ENCODE measurements at places on chromosomes 12 and 14.
A peak's percentile ranks its signal among the peaks of the same experiment; 100 is the strongest.

GRCh38 chr12:123134271-123134671 lies 16.6 kb downstream of the PITPNM2 start:
- no peak for DNase-seq

GRCh38 chr12:32302218-32303173 lies 96.9 kb upstream of the FGD4 start:
- DNase-seq: no peak

GRCh38 chr14:94628578-94628977 lies 16.4 kb downstream of the SERPINA3 start:
- no peak for DNase-seq

- no peak for DNase-seq
Measured at GRCh38 chr12:29726321-29726692, 57.4 kb downstream of the TMTC1 start.

DNA sequence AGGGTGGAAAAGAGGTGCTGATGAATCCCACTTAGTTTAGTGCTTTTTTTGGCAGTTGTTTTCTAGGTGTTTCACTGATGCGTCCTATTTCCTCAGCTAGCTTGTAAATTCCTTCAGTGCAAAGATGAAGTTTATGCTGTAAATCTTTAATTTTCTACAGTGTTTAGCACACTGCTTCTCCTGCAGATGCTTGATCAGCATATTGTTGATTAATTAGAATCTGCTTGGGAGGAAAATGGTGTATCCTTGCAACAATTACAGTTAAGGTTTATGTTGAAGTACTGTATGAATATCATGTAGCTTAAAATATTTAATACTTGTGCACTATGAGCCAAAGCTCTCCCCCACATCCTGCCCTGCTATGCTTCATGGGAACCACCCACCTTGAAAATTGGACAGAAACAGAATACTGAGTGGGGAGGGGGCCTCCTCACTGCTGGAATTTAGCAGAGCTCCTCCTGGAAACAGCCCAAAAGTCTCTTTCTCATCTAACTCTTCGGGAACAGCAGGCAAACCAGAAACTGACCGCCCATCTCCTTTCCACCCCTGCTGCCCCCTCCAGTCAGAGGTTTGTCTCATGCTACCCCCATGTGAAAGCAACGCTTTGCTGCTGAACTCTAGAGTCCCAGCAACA lies 20.3 kb upstream of the DHRS4 start:
- DNase-seq: no peak

- no peak for DNase-seq
Measured at GRCh38 chr14:102504328-102504999, 5.1 kb downstream of the ANKRD9 start.

DNA sequence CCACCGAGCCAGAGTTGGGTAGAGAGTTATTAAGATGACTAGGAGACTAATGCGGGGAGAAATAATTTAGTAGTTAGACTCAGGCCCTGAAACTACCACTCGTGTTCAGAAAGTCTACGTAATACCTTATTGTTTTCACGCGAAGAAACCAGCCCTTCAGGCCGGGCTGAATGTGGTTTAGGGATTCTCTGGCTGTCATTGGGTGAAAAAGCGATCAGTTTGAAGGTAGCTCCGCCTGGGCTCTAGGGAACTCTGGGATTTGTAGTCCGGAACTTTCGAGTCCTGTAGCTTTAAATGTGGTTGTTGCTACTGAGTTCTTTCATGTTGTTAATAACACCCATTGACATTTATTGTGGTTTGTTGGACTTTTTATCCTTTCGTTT lies 549 bp upstream of the WDR89 start:
- peak; percentile 95 for DNase-seq

GRCh38 chr12:108973629-108974152 lies 47.2 kb downstream of the SVOP start:
- DNase-seq: no peak

- DNase-seq: no peak
Measured at GRCh38 chr14:49972823-49973222, 79.9 kb downstream of the ARF6 start.

GRCh38 chr12:75390156-75390898 lies 562 bp upstream of the GLIPR1L2 start:
- DNase-seq: no peak

DNA sequence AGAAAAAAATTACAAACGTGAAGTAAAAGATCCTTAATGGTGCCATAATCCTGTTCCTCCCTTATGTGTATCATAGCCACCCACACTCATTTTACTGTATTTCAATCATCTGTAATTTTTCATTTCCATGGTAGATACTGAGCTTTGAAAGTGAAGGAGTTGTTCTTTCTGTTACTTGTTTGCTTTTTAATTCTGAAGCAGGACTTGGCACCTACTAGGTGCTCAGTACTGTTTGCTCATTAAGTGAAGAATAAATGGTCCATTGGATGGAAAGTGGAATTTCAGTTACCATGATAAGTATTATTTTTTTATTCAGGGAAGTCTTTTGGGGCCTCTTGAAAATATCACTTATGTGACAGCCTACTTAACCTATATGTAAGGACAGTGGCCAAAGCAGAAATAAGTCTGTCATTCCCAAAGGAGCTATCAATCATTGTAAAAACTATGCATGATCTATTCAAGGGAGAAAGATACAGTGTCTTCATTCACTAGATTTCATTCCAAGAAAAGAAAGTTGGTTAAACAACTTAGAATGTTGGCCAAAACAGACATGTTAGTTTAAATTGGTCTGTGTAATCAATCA lies 1244.4 kb upstream of the SEL1L start:
- DNase-seq: no peak

DNA sequence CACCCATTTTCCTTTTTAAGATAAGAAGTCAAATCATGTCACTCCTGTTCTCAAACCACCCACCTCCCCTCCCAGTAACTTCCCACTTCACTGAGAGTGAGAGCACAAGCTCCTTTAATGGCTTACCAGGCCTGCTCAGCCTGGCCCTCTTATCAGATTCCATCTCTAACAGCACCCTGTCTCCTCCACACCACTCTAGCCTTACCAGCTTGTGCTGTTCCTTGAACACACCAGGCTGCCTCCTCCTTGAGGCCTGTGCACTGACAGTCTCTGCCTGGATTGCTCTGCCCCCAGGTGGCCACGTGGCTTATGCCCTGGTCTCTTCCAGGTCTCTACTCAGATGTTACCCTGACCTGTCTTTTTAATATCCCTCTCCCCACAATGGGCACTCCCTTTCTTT lies 40.1 kb upstream of the EVL start:
- DNase-seq: no peak

- no peak for DNase-seq
Measured at GRCh38 chr12:2410496-2410895, 357.7 kb downstream of the CACNA1C start.

- no peak for DNase-seq
Measured at GRCh38 chr12:127393465-127393864, 873.5 kb upstream of the TMEM132C start.

DNA sequence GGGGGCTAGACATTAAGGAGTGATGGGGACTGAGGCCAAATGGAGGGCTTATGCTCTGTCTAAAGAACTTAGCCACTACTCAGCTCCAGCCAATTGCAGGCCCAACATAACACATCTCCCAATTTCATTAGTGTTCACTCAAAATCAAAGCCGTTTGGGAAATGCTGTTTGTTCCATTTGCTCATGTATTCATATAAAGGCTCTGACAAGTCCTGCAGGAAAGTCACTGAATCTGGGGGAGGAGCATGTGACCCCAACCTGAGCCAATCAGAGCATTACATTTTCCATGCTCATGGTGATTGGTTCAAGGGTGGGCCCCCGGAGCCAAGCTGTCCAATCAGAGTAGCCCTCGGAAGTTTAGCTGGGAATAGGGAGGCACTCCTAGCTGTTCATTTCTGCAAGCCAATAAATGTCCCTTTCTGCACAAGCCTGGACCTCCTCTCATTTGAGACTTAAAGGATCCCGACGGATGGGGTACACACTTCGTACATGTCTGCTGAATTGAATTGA lies 20.9 kb downstream of the SDSL start:
- no peak for DNase-seq

DNA sequence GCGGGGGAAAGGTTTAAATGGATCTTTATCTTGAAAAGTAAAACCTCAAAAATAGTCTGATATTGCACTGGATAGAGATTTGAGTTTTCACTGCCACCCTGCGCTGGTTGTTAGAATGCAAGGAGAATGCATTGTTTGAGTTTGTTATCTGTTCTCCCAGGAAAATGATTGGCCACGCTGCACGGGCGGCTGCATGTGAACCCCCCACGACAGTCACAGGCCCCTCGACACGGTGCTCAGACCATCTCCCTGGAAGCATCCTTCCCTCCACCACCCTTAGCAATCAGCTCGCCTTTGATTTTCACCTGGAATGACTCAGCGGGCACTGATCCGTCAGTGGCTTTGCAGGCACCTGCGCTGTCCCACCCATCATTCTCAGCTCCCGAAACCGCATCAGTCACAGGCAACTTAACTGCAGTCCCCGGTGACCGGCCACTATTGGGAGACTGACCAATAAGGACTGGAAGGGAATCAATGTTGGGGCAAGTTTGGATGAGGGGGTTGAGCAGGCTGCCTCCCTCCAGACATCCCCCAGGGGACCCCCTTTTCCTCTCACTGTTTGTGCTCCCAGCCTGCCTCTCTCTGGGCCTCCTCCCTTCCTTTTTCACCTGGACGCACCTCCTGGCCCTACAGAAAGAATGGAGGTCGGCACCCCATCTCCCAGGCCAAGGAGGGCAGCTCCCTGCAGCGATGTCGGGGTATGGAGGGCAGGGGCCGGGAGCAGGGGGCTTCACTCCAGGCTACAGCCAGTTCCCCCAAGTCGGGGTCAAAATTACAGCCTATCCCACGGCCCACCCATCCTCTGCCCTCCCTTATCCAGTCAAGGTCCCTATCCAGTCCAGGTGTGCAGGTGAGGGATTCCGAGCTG lies 28.5 kb upstream of the C14orf180 start:
- DNase-seq: no peak

GRCh38 chr14:97251491-97252155 lies 454.4 kb downstream of the VRK1 start:
- no peak for DNase-seq
